ENCODE measurements at places on chromosomes 7 and 10.

- peak; percentile 25 for DNase-seq
Measured at GRCh38 chr7:99953649-99954048, 22.2 kb downstream of the AZGP1 start.

- DNase-seq = no peak
Measured at GRCh38 chr10:12500381-12501303, 151.3 kb downstream of the CAMK1D start.

DNA sequence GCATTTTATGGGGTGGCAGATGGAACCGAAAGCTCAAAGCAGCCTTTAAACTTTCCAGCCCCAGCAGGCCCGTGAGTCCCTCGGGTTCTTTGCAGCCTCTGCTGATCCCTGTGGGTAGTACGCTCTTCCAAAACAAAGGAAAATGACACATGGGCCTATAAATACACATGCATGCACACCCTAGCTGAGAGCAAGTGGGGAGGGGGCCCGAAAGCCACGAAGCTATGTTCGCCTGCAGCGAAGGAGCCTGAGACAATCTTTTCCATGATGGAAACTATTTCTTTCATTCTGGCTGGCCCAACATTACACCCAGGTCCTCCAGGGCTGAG, 32.2 kb downstream of the CALML5 start:
- DNase-seq = no peak

GRCh38 chr7:117949232-117949631, 76.0 kb upstream of the CTTNBP2 start:
- DNase-seq = no peak

DNA sequence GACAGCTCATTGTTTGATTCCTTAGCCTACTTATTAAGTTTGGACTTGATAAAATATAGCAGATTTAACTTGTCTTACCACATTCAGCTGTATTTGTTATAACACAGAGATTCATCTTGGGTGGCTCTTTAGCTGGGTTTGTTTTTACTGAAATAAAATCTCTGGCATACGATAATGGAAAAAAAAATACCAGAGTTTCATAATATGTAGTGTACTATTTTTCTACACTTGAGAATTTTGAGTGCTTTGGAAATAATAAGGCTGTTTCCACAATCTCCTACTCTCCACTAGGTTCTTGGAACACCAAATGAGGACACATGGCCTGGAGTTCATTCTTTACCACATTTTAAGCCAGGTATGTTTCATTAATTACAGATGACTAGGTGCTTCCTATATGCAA, 218.6 kb upstream of the FZD1 start:
- DNase-seq = no peak

DNA sequence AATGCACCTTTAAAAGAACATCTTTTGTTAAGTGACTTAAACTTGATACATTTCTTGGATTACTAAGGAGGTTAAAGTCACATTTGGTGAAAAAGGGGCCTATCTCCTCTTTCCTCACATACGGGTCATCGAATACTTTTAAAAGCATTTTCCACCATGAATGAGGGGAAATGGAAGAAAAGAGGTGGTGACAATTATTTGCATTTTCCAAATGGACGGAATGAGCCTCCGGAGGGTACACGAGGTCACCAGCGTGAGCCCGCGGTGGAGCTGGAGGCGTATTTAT, 1.0 kb upstream of the BMPR1A start:
- DNase-seq = no peak

GRCh38 chr7:43639858-43640491, 57.1 kb downstream of the STK17A start:
- DNase-seq = peak; percentile 76

DNA sequence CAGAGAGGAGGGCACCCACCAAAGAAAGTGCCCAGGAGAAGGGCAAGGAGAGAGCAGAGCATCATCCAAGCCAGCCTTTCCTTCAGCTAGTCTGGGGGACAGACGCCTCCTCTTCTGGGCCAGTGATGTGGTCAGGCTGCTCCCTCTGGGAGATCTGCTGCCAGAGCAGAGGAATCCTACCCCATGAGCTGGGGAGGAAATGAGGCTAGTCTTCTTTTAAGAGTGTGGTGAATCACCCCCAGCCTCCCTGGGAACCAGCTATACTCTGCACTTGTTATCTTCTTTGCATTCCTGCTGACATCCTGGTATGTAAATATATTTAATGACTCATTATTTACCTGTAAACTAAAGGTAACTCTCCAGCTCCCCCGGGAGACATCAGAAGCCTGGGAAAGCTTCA, 41.6 kb upstream of the EPHB6 start:
- DNase-seq = no peak

DNA sequence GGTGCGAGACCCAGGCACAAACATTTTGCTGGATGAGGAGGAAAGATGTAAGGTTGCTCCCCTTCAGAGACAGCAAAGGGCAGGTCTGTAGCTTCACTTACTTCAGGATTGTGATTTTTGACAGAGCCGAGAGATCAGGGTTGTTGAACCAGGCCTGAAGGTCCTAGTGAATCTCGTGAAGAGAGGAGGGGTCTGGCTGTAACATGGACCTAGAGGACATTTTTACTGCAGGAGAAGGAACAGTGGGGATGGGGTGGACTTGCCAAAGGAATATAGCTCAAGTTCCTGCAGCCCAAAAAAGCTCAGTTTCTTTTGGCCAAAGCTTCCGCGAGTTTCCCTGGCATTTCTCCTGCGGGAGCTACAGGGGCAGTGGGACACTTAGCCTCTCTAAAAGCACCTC, 976 bp upstream of the EGFR start:
- DNase-seq = no peak

DNA sequence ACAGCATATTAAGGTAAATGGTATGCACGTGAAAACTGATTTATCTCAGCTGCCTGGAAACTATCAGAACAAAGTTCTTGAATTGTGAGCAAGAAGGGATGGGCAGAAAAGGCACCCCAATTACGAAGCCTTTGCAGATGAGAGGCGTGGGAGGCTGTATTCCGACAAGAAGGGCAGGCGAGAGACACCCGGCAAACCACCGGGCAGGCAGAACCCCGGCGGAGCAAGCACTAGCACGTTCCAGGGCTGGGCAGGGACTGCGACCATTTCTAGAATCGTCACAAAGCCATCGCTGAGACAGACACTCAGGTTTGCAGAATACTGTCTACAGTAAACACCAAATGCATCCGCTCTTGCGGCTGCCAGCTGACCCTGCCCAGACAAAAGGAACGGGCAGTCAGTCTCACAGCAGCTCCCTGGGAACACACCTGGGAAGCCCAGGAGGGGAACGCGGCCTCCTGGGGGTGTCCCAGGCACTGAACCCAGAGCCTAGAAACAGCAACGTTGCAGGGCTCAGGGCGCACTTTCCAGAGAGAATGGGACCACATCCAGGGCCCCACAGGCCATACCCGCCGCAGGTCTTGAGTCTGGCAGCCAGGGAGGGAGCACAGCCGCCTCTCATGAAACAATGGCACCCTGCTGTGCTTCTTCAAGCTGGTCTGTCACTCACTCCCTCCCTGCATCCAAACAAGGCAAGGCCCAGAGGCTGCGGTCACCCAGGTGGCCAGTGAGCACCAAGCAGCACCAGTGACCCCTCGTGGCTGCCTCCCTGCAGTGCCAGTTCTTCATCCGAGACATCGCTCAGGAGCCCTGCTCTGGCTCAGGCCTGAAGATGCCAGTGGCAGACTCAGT, 261.9 kb downstream of the PTPRN2 start:
- DNase-seq = no peak

DNA sequence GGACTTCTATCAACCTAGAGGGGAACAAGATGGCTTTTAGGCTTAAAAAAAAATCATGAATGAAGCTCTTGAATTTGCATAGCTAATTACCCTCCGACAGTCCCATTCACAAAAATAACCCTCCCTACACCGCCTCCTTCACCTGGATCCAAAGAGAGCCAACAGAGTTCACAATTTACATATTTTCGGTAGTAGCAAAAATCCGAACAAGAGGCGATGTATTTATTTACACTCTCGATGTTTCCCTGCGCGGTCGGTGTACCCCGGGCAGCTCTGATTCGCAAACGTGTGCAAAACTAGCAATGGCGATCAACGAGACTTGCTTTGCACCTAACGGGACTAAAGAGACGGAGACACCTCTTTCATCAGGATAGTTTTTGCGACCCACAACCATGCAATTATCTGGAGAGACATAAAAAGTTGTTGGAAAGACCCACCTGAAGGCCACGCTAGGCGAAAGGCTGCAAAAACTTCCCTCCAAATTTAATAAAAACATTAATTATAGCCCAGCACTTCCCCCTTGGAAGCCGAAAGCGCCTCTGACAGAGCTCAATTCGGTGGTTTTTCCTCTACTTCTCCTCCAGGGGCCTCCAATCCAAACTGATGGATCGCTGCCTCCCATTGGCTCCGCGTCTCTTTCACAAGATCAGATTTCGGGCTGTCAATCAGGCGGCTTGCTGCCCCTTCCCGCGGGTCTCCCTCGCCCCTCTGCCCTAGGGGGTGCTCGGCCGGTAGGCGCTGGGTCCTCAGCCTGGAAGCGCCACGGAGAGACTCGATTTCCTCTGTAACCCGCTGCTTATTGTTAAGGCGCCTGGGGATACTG, at the start of gene ETV1:
ETV1 (minus strand) TSS at position 541 of the 823 bp plus-strand sequence. CDS start 614 bp downstream, outside the sequence.
- peak; percentile 63 for DNase-seq

DNA sequence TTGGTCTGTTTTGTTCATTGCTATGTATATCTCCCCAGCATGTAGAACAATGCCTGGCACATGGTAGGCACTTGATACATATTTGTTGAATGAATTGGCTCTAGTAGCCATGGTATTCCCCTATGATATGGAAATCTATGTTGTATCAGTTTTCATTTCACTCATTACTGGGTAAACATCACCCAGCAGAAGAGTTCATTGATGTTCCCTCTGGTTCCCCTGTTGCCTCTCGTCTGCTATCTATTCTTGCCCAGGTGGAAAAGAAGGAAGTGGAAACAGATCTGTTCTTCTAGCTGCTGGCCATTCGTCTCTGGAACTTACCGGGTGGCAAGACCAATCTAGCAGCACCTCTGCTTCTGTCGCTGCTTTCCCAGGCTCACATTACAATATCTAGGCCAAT, 71.5 kb downstream of the LRRC4 start:
- DNase-seq = no peak

DNA sequence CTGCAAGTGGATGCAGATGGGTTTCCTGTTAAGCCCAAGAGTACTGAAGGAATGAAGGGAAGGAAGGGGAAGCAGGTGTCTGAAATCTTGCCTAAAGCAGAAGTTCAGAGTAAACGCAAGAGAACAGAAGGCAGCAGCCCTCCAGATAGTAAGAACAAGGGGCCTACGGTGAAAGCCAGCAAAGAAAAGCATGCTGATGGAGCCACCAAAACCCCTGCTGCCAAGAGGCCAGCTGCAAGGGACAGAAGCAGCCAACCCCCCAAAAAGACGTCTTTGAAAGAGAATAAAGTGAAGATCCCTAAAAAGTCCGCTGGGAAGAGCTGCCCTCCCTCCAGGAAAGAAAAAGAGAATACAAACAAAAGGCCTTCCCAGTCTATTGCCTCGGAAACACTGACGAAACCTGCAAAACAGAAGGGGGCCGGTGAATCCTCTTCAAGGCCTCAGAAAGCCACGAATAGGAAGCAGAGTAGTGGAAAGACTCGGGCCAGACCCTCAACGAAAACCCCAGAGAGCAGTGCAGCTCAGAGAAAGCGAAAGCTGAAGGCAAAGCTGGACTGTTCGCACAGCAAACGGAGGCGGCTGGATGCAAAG, 152.5 kb downstream of the LCOR start:
- no peak for DNase-seq

DNA sequence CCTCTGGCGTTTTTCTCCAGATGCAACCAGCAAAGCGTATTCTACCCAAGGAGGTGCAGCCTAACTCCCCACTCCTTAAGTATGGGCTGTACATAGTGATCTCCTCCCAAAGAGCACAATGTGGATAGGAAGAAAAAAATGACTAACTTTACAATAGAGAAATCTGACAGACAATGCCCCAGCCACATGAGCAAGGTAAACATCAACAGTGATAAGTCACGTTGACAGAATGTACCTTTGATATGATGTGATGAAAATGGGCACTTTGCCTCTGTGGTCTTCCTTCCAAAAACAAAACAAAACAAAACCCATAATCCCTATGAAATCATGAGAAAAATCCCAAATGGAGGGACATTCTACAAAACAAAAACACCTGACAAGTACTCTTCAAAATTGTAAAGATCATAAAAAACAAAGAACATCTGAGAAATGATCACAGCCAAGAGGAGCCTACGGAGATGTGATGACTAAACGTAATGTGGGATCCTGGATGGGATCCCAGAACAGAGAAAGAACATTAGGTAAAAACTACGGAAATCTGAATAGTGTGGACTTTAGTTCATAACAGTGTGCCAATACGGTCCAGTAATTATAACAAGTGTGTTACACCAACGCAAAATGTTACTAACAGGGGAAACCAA, 50.6 kb downstream of the ABLIM1 start:
- DNase-seq = no peak

DNA sequence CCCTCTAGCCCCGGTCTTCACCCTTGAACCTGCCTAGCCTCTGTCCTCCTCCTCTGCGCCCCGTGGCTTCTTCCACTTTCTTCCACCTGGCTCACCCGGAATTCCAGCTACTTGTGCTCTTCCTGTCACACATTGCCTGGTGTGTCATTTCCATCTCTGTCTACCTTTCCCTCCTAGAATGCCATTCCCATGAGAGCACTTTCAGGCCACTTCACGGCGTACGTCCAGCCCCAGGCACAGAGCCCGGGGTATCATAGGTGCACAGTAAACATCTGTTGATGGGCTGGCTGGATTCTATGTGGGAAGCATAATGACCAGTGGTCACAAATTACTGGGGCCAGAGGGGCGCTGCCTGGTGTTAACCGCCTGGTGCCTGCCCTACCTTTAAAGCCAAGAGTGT, 161.3 kb downstream of the CUX1 start:
- DNase-seq = no peak

GRCh38 chr10:124898471-124898870, 43.5 kb upstream of the ZRANB1 start:
- peak; percentile 53 for DNase-seq

GRCh38 chr7:38824948-38825347, 84.0 kb downstream of the VPS41 start:
- no peak for DNase-seq

DNA sequence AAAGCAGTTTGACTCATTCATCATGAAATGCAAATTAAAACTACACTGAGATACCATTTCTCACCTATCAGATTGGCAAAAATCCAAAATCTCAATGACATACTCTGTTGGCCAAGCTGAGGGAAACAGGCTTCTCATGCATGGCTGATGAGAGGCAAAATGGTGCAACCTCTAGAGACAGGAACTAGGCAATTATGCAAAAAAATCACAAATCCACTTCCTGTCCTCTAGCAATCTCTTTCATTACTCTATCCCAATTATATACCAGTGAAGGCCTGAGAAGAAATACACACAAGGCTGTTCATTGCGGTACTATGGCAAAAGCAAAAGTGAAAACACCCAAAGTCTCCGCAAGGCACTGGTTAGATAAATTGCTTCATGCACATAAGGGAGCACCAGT, 25.9 kb upstream of the PTPRN2 start:
- no peak for DNase-seq

DNA sequence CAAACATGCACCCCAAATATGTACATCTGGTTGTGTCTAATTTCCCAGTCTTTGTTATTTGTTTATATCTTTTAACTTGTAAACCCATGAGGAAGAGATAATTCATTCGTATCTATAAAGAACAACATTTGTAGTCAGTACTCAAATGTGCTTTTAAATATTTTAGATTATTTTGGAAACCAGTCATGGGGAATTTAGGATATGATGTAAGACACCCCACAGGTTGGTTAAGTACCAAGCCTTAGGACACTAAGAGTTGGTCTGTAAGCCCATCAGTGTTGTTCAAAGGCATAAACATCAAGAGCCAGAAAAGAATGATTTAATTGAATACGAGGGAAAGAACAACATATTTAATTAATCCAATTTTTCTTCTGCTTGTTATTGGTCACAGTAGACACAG, 421.1 kb upstream of the SEMA3C start:
- DNase-seq = no peak

- DNase-seq = no peak
Measured at GRCh38 chr10:92880233-92880861, 32.0 kb downstream of the EXOC6 start.

- DNase-seq = no peak
Measured at GRCh38 chr10:69287181-69287580, 8.9 kb downstream of the HK1 start.
